NCI-H446 (cell line): ENCODE measurements at places on chromosomes 5 and 9.

DNA sequence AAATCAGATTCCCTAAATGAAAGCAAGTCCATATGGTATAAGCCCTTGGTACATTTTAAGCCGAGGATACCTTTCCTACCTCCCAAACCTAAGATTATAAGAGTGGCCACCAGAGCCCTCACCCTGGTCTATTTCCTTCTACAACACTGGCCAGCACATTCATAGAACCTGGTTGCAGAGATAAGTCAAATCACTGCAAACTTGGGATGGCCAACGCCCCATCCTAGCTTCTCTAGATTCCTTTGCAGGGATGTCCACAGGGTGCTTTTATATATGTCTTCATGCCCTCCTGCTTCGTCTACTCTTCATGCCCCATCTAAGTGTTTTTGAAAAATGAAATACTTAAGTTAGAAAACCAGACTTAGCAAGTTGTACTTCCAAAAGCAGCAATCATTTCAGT, 41.8 kb downstream of the SH3RF2 start:
- DNase-seq: no peak

DNA sequence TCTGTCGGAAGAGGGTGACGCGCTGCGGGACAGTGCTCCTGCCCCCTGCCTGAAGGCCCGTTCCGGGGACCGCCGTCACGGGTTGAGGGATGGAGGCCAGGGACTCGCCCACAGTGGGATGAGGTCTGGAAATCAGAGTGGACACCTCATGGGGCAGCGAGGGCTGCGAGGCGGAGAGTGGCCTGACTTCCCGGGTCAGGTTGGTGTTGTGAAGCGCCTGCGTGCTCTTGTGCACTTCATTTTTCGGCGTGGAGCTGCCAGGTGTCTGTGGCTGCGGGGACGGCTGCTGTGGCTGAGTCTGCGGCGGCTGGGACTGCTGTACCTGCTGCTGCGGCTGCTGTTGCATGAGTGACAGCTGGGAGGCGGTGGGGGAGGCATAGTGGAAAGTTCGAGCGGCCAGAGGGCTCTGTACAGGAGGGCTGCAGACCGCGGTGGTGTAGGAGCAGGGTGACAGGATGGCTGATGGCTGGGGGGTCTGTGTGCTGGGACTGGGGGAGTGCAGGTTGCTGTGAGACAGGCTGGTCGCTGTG, 434.1 kb downstream of the HCN1 start:
- no peak for DNase-seq

DNA sequence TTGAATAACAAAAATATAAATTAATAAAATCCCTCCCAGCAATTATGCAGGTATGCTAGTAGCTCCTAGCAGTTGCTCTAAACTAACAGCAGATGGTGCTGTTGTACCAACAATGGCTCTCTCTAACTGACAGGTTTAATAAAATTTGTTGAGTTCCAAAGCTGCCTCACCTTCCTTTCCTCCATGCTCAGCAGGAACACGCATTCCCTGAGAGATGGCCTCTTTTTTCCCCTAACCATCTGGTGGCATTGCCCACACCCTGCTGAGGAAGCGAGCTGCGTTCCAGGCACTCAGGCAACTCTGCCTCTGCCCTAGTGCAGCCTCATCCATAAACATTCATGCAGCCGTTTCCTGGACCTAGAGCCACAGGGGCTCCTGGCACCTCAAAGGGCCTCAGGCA, 106.2 kb downstream of the KLHL3 start:
- peak; percentile 69 for DNase-seq

- DNase-seq: peak; percentile 66
Measured at GRCh38 chr5:91641730-91642350, 258.7 kb upstream of the ARRDC3 start.
